ELF-1 (cell line): ENCODE measurements at places on chromosomes 12 and 14.
A peak's percentile ranks its signal among the peaks of the same experiment; 100 is the strongest.

GRCh38 chr12:24328261-24328660, 378.8 kb upstream of the SOX5 start:
- DNase-seq, result no peak

DNA sequence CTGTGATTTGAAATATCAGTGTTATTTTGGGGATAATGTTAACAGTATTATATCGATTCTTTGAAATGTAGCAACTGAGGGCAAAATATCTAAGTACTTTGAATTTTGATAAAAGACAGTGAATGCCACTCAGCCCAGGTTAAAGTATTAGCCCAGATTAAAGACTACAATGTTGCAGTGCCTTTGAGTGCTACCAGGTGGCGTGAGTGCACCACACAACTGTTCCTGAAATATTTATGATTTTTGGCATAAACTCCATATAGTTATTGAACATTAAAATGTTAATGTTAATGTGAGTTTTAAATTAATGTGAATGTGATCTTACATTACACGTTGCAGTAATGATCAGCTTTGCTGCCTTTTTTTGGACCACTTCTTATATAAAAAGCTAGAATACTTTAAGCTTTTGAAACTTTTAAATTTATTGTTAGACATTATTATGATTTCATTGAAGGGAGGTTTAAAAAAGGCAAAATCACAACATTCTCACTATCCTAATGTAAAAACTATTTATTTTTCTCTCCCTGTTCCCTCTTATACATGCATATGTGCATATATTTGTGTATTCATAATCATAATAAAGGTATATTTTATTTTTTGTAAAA, 22.5 kb downstream of the MRPS35 start:
- no peak for DNase-seq

DNA sequence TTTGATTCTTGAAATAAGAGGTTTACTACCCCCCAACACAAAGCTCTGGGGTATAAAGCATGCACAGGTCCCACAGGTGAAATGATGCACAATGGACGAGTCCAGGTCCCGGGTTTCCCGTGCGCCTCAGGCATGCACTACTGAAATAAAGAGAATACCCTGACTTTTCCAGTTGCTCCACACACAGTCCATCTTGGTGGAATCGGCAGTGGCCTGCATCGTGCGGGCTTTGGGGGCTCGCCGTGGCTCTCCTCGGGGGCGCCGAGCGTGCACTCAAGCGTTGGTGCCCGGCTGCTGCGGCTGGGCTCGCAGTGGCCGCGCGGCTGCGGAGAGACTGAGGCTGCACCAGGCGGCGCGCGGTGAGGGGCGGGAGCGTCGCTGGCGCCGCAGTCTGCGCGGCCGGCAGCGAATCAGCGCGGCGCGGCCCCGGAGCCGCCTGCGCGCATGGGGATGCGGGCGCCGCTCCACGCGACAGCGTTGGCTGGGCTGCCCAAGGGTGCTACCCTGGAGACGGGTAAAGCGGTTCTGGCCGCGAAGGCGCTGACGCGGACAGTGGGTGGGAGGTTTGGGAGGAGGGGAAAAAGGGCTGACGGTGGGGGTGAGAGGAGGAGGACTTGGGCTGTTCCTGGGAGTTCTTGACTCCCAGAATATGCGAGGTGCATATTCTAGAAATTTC, 53.8 kb upstream of the CCDC175 start:
- DNase-seq, result peak; percentile 37

DNA sequence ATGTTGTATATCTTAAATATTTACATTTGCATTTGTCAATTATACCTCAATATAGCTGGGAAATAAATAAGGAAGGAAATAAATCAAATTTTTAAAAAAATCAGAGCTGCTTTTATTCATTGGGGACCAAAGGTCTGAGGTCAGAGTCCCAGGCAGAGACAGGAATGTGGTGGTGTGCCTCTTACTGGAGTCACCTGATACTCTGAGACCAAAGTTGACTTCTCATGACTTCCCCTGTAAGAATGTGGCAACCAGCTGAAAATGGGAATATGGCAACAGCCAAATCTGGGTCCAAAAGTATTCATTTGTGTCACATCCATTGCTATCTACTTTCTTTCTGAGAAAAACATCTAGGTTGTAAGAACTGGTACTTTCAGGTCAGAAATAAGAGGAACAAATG, 496.6 kb upstream of the TMPO start:
- DNase-seq, result no peak

DNA sequence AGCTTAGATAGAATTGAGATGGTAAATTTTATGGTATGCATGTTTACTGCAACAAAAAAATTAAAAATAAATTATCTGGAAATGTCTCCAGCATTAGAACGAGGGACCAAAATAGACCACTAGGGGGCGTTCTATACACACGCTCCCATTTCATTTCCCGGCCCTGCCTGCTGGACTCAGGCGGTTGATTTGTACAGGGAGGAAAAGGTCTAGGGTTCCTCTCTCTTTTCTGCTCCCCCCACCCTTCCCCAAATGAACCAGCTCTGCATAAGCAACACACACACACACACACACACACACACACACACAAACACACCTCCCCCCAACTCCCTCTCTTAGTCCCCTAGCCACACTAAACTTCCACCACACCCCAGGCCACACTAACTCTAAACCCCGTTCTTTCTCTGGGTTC, 7.8 kb upstream of the DTX1 start:
- peak; percentile 38 for DNase-seq

- no peak for DNase-seq
Observed at GRCh38 chr12:58575256-58575655, 345.0 kb downstream of the LRIG3 start.

DNA sequence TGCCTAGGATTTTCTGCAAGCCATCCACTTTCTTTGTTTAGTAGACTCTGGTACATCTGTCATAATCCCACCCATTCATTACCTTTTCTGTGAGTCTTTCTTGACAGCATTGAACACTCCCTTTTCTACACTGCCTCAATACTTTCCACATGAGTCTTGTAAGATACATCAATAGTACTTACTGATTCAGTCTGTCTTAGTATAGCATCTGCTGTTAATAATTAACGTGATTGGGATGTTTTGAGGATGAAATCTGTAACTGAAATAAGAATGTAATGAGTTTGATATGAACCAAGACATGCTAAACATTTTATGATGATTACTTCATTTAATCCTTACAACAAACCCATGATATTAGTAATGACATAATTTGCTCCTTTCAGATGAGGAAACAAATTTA, 196.2 kb upstream of the FOXG1 start:
- DNase-seq, result no peak

GRCh38 chr14:71465316-71465715, 466.9 kb upstream of the RGS6 start:
- no peak for DNase-seq

DNA sequence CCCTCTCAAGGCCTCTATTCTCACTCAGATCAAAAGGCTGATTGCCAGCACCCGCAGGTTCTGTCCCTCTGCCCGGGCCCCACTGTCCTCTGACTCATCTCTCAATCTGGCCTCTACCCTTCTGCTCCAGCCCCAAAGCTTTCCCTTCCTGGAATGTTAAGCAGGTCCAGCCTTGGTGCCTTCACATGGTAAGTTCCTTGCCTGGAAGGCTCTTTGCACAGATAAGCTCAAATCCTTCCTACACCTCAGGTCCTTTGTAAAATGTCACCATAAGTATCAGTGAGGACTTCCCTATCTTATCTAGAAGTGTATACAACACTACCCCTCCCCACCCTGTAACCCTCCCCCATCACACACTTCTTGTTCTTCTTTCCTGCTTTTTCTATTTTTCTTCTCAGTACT, 22.2 kb downstream of the LPCAT3 start:
- DNase-seq, result peak; percentile 73

DNA sequence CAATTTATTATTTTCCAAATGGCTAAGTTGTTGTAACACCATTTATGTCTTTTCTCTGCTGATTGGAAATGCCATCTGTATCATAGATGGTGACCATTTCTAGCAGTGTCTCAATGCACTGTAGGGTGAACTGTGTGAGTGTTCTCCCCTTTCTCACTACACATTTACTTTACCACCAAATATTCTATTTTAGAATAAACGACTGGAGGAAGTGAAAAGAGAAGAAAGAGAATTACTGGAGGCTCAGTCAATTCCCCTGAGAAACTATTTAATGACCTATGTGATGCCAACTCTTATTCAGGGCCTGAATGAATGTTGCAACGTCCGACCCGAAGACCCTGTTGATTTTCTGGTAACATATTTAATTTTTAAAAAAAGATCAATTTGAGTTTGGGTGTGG, 15.5 kb upstream of the PAPOLA start:
- DNase-seq, result no peak

GRCh38 chr12:49793620-49794019, 34.6 kb downstream of the NCKAP5L start:
- DNase-seq, result no peak

- DNase-seq, result no peak
Observed at GRCh38 chr12:94415066-94415465, 44.6 kb downstream of the CEP83 start.

DNA sequence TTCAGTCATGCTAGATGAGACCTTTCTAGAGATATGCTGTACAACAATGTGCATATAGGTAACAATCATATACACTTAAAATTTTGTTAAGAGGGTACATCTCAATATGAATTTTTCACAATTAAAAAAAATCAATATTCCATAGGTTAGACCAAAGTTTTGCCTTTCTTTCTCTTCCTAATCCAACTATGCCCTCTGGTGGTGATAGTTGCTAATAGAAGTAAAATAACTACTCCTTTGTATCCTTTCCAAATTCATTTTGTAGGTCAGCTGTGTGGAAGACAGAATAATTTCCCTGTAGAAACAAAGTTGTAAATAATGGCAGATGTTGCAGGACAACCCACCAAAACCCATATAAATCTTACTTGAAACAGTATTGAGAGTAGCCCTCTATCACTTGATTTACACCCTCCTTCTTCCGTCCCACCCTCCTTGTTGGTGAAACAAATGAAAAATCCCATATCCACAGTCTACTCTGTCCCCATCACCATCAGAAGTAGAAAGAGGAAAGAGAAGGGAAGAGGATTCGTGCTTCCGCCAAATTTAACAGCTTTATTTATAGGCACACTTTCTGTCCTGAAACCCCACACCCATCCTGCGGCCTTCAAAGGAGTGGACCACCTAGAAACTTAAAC, 34.2 kb upstream of the KICS2 start:
- no peak for DNase-seq

DNA sequence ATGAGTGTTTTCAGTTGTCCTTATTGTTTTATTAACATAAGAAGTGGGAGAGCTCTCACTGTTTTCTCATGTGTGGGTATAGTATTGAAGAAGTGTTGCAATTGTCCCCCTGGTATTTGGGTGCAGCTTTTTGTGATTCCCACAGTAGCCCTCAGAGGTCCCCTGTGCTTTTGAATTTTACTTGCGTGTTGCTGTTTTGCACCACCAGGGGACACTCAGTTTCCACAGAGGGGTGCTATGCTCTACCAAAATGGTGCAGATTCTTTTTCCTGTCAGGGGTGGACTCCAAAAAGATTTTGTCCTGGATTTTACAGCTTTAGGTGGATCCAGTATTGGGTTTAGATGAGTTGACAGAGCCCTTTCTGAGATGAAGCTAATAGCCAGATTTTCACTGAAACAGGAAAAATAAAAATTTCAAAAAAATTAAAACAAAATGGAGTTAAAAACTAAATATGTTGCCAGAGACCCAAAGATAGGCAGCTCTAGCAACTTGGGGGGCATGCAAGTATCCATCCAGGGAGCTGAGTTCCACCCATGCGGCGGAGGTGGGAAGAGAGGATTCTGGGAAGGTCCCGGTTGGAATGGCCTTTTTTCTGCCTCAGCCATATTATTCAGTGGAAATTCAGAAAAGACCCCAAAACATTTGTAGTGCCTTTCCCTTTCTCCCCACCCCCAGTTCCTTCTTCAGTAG, 50.2 kb downstream of the TTLL5 start:
- DNase-seq, result peak; percentile 27

GRCh38 chr12:6233121-6233971, 33.1 kb downstream of the CD9 start:
- DNase-seq, result no peak

GRCh38 chr12:47762850-47763465, 4.3 kb upstream of the RAPGEF3 start:
- DNase-seq, result no peak

- peak; percentile 82 for DNase-seq
Observed at GRCh38 chr12:30795410-30796312, 40.9 kb upstream of the CAPRIN2 start.

GRCh38 chr14:102201353-102201738, 61.6 kb downstream of the WDR20 start:
- DNase-seq, result no peak

GRCh38 chr12:128864516-128865186, 11.4 kb downstream of the GLT1D1 start:
- no peak for DNase-seq

DNA sequence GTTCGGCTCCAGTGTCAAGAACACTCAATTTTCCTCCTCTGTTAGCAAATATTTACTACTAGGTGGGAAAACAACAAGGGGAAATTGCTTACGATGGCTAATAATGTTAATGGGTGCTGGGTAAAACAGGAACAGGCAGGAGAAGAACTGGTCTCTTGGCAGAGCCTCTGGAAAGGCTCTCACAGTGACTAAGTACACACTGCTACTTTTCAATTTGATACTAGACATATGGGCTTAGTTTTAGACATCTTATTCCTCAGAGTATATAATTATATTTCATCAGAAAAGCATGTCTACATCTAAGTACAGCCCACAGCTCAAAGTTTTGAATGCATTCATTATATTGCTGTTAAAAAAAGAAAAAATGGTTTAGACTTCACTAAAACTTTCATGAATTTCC, 65.4 kb upstream of the SAV1 start:
- no peak for DNase-seq

DNA sequence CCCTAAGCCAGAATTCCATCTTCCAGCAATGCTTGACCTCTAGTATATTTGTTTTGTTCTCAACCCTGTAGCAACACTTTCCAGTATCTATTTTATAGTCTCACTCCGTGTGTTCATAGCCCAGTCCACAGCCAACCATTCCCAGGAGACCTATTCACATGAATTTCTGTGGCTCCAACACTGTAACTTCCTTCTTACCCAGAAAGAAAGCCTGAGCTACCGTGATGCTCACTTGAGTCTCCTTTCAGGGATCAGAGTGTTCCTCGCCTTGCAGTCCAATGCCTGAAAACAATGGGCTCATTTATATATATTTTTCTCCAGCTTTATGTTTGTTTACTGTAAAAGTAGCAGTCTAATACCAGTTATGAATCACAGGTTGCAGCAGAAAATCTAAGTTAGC, 645.0 kb upstream of the NOVA1 start:
- DNase-seq, result no peak

DNA sequence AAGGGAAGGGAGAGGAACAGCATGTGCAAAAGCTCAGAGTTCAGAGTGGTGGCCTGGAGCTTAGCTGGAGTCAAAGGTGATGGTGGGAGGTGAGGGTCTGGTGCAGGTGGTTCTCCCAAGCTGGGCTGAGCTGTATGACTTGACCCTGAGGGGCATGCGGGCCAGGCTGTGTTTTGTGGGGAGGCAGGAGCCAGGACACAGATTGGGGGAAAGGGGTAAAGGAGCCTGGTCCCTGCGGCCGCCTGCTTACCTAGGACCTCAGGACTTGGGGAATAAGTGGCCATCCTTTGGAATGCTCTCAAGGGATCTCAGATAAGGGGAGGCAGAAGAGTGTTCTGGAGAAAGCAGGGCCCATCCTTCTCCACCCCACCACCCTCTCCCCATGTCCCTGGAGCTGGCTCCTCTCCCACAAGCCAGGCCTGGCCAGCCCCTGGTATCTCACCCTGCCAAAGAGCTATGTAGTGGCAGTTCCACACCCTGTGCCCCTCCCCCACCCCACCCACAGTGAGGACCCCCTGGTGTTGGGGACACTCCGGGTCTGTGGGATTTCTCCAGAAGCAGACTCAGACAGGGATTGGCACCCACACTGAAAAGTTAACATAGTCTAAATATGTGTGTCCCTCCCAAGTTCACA, 19.9 kb upstream of the CEP170B start:
- no peak for DNase-seq
